LHCN-M2 (cell line): ENCODE measurements at places on chromosomes 1 and 21. TPM values are rescaled to one million over a fixed set of nuclear protein-coding genes. Genes with fewer than 3 reads are reported as not detected.

The ELF3 gene
- 0.06 TPM in 1 of 2 replicates, not detected in the other for total RNA-seq

The FCRLA gene
- 0.51 TPM in 1 of 2 replicates, not detected in the other for total RNA-seq

The SPRR5 gene
- not detected in 2 replicates for total RNA-seq

The CSMD2 gene
- total RNA-seq: not detected in 2 replicates

The C1orf210 gene
- not detected in 2 replicates for total RNA-seq

The RBP7 gene
- not detected in 2 replicates for total RNA-seq

The DISP3 gene
- not detected in 2 replicates for total RNA-seq

The USP33 gene
- total RNA-seq: 54.2 and 60.9 TPM in 2 replicates

The CELA3A gene
- total RNA-seq: not detected in 2 replicates

The KAZN gene
- total RNA-seq: 5.1 and 7.7 TPM in 2 replicates

The NEGR1 gene
- total RNA-seq: 6.5 and 8.8 TPM in 2 replicates

The PCBP3 gene
- 2.8 and 3.8 TPM in 2 replicates for total RNA-seq

The OR14K1 gene
- total RNA-seq: not detected in 2 replicates

The AMIGO1 gene
- 0.13 and 0.29 TPM in 2 replicates for total RNA-seq

The GMEB1 gene
- total RNA-seq: 8.5 and 8.7 TPM in 2 replicates

The MASP2 gene
- 0.26 TPM in 1 of 2 replicates, not detected in the other for total RNA-seq

The P3R3URF gene
- total RNA-seq: not detected in 2 replicates

The LZIC gene
- 32.8 and 36.8 TPM in 2 replicates for total RNA-seq

The TRABD2B gene
- total RNA-seq: not detected in 2 replicates

The TP73 gene
- total RNA-seq: 2.4 and 2.6 TPM in 2 replicates

The MAP3K7CL gene
- 23.1 and 44.1 TPM in 2 replicates for total RNA-seq

The RPRD2 gene
- total RNA-seq: 10.8 and 13.4 TPM in 2 replicates

The KRTAP10-6 gene
- not detected in 2 replicates for total RNA-seq

The CR1L gene
- not detected in 2 replicates for total RNA-seq

The SEMA6C gene
- 2.1 and 3.8 TPM in 2 replicates for total RNA-seq

The MROH9 gene
- total RNA-seq: not detected in 2 replicates

The CBR3 gene
- 9.4 and 16.5 TPM in 2 replicates for total RNA-seq

The PTPRC gene
- 0.23 and 1.2 TPM in 2 replicates for total RNA-seq

The TSPAN1 gene
- 2.6 and 2.7 TPM in 2 replicates for total RNA-seq

The LDLRAD1 gene
- total RNA-seq: not detected in 2 replicates

The LCE1E gene
- total RNA-seq: not detected in 2 replicates

The S100A9 gene
- total RNA-seq: not detected in 2 replicates

The PBX1 gene
- total RNA-seq: 1.9 and 3.6 TPM in 2 replicates

The PGLYRP4 gene
- total RNA-seq: not detected in 2 replicates

The CA6 gene
- total RNA-seq: not detected in 2 replicates
